ENCODE measurements at places on chromosomes 11 and 22.

DNA sequence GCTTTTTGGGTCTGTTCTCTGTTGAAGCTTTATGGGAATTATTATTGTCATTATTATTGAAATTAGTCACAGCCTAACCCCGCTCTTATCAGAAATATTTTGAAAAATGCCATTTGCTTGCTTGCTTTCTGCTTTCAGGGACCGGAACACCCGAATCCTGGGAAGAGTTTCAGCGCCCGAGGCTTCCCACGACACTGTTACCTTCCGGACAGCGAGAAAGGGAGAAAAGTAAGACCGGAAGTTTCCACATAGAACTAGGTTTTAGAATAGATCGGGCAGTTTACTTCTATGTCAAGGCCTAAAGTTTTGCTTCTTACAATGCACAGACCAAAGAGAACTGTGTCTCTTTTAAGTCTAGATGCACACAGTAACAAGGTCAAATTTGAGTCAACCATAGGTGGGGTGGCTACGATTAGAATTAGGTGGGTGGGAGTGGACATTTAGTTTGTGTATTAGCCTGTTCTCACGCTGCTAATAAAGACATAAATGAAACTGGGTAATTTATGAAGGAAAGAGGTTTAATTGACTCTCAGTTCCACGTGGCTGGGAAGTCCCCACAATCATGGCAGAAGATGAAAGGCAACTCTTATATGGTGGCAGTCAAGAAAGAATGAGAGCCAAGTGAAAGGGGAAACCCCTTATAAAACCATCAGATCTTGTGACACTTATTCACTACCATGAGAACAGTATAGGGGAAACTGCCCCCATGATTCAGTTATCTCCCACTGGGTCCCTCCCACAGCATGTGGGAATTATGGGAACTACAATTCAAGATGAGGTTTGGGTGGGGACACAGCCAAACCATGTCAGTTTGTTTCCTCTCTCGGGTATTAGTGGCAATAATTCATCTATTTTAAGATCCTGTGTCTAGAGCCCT lies 12.9 kb downstream of the MPEG1 start:
- no peak for DNase-seq

GRCh38 chr22:23520863-23521440 lies 59.1 kb downstream of the IGLL1 start:
- DNase-seq: no peak

DNA sequence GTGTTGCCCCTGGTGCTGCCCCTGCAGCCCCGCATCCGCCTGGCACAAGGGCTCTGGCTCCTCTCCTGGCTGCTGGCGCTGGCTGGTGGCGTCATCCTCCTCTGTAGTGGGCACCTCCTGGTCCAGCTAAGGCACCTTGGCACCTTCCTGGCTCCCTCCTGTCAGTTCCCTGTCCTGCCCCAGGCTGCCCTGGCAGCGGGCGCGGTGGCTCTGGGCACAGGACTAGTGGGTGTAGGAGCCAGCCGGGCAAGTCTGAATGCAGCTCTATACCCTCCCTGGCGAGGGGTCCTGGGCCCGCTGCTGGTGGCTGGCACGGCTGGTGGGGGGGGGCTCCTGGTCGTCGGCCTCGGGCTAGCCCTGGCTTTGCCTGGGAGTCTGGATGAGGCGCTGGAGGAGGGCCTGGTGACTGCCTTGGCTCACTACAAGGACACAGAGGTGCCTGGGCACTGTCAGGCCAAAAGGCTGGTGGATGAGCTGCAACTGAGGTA lies 278 bp downstream of the ROM1 start:
- DNase-seq: no peak

DNA sequence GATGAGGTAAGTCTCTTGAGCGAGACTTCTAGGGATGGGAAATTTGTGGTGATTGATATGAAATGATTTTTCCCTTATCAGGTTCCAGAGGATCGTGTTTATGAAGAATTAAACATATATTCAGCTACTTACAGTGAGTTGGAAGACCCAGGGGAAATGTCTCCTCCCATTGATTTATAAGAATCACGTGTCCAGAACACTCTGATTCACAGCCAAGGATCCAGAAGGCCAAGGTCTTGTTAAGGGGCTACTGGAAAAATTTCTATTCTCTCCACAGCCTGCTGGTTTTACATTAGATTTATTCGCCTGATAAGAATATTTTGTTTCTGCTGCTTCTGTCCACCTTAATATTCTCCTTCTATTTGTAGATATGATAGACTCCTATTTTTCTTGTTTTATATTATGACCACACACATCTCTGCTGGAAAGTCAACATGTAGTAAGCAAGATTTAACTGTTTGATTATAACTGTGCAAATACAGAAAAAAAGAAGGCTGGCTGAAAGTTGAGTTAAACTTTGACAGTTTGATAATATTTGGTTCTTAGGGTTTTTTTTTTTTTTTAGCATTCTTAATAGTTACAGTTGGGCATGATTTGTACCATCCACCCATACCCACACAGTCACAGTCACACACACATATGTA lies 7.1 kb downstream of the MS4A2 start:
- DNase-seq: no peak

DNA sequence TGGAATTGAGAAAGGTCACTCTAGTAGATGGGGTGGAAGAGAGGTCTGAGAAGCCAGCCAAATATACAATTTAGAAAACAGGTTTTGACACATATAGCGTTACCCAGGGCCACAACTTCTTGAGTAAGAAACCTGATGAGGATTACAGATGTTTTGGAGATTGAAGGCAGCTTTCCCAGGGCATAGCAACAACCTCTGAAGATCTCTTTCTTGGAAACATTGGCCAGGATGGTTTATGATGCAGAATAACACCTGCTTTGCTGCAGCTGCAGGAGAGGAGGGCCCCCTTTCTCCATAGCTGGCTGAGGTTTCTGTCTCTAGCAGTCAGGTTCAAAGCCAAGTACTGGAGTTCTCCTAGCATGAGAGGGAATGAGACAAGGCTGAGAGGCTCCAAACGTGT lies 75.1 kb upstream of the NUP50 start:
- no peak for DNase-seq

- no peak for DNase-seq
Measured at GRCh38 chr11:63762654-63763495, 5.7 kb downstream of the ZFTA start.

GRCh38 chr11:100674212-100674611 lies 12.9 kb upstream of the ARHGAP42 start:
- no peak for DNase-seq

- no peak for DNase-seq
Measured at GRCh38 chr11:110878513-110878912, 166.3 kb upstream of the ARHGAP20 start.

DNA sequence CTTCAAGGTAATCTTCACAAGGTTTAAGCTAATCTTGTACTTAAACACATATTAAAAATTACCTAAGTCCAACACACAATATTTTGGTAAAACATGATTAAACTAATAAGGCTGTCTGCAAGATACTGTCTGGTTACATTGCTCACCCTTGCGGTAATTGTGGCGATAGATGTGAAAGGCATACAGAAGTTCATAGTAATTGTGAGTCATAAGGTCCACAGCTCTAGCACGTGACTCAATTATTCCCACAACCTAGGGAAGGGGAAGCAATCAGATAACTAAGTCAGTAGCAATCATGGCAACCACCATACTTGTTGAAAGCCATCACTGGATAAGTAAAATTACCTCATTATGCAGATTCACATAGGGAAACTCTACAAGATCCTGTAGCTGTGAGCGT lies 30.5 kb upstream of the FNBP4 start:
- DNase-seq: no peak

DNA sequence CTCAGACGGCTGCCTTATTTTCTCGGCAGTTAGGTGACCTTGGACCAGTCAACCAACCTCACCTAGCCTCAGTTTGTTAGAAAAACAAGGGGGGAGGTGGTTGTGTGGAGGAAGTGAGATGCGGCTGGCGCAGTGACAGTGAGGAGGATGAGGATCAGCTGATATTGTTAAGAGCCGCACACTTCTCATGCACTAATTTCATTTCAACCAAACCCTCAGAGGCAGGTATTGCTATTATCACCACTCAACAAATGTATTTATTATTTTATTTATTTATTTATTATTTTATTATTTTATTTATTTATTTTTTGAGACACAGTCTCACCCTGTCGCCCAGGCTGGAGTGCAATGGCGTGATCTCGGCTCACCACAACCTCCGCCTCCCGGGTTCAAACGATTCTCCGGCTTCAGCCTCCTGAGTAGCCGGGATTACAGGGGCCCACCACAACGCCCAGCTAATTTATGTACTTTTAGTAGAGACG lies 2.1 kb downstream of the LGALS1 start:
- no peak for DNase-seq

GRCh38 chr11:120959189-120959588 lies 64.7 kb upstream of the TBCEL start:
- no peak for DNase-seq

GRCh38 chr11:93570759-93571413 lies 27.7 kb upstream of the SMCO4 start:
- no peak for DNase-seq
